ENCODE measurements at places on chromosomes 4 and X. TPM values are rescaled to one million over a fixed set of nuclear protein-coding genes. Genes with fewer than 3 reads are reported as not detected.

DNA sequence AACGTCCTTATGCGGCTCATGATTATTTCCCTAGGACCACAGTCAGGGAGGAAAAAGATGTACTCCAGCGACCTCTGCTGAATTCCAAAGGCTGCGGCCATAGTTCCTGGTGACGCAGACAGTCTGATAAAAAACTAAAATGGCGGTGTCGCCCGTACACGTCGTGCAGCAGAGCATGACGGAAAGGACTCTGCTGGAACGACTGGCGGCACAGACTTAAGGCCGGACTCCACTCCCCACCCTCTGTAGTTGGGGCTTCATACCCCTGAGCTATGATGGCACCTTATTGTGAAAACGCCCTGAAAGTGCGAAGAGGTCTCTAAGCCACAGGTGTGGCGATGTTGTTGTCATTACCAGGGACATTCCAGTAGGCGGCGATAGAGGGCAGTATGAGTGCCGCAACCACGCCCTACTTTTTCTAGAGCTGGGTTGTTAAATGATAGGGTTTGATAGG is 90.0 kb upstream of the EDA2R start:
- H3K4me3 ChIP-seq, result no peak overlapping the region
- H3K36me3 ChIP-seq, result no peaks in the 10 kb centered on the region
- peak; percentile 16 for DNase-seq
- no peaks in the 10 kb centered on the region for H3K27me3 ChIP-seq
- no peak overlapping the region for H3K27ac ChIP-seq

DNA sequence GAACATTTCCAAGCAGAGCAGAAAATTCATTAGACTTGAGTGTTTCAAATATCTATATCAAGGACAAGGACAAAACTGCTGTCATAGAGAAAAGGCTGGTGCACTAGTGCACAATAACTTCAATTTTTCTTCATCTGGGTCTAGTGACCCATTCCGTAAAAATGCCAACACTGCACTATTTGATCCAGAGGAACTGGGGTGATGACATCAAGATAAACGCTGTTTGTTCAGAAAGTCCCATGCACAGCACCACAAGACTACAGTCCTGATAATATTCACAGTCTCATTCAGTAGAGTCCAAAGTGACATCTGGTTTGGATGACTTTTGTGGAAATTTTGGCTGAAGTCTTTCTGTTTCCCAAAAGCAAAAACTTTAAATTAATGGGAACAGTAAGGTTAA is 303.5 kb upstream of the GALNT7 start:
- H3K4me1 ChIP-seq, result no peaks in the 10 kb centered on the region
- no peak for DNase-seq
- H3K36me3 ChIP-seq, result no peaks in the 10 kb centered on the region
- no peak overlapping the region for H3K4me3 ChIP-seq
- no peak overlapping the region for H3K27ac ChIP-seq

DNA sequence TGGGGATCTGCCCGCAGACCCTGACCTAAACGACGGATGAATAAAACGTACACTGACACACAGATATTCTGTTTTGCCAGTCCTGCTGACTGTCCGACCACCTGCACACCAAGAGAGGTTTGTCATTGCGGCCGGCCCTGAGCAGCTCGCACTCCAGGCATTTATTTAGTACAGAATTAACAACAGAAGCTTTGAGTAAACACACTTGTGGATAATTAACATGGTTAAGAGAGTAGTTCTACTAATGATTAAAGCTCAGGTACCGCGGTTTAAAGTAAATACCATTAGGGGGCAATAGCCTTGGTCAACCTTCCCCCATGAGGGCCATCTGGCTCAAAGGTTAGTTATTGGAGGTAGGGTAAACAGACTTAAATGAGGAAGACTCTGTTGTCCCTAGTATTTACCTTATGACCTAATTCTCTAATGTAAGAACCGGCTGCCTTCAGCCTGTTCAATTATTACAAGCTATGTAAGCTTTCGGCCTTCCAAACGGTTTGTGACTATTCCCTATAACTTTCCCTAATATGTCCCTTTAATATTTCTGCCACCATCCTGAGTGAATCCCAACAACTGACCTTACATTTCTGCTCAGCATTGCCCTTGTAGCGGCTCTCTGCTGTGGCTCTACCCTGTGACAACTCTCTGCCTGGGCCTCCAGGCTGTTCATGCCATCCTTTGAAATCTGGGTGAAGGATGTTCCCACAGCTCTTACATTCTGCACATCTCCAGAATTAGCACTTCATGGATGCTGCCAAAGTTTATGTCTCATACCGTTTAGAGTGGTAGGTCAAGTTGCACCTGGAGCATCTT is 46.9 kb upstream of the SYTL5 start:
- no peak overlapping the region for H3K27ac ChIP-seq
- no peak overlapping the region for H3K4me3 ChIP-seq
- no peaks in the 10 kb centered on the region for H3K27me3 ChIP-seq
- H3K4me1 ChIP-seq, result no peaks in the 10 kb centered on the region

DNA sequence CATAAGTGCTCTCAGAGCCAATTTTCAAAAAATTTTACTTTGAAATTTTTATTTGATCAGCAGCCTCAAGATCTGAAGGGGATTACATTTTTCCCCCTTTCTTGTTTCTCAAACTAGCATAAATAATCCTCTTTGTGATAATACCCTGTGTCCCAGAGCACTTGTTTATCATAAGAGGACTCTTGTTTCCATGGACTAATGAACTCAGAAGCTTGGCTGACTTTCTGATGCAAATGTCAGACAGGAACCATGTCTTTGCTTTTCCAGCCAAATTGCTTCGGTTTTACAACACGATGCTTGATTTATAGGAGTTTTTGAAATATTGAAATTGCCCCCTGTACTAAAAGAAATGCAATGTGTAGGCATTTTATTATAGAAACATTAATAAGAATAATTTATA is 859.3 kb upstream of the LCORL start:
- no peak for DNase-seq
- no peaks in the 10 kb centered on the region for H3K4me1 ChIP-seq
- no peaks in the 10 kb centered on the region for H3K27me3 ChIP-seq

DNA sequence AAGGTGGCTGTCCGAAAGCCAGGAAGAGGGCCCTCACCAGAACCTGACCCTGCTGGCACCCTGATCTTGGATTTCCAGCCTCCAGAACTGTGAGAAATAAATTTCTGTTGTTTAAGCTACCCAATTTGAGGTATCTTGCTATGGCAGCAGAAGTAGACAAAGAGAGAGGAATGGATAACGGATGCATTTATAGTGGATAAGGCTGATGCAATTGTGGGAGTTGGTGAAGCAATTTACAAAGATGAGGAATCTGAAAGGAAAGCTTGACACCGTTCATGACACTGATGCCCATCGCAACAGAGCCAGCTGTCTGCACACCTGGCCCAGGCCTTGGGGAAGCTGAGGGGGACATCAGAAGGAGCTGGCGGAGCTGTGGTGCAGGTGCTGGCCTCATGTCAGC is 35.7 kb upstream of the MSL3 start:
- no peaks in the 10 kb centered on the region for H3K4me1 ChIP-seq
- H3K27me3 ChIP-seq, result peaks cover 5% of the 10 kb centered on the region
- no peaks in the 10 kb centered on the region for H3K36me3 ChIP-seq
- no peak for DNase-seq
- no peak overlapping the region for H3K27ac ChIP-seq
- H3K4me3 ChIP-seq, result no peak overlapping the region

DNA sequence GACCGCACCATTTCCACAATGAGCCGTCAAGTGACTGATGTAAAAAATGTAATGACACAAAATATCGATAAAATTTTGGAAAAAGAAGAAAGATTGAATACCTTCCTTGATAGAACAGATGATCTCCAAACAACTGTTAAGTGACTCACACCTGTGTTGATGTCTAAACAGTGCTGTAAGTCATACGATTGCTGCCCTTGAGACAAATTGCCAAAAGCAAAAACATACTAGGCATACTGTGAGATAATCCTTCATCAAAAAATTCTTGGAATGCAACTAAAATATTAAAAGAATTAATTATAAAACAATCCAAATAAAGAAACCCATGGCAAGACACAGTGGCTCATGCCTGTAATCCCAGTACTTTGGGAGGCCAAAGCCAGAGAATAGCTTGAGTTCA is 53.4 kb downstream of the HNRNPD start:
- DNase-seq, result no peak
- H3K4me1 ChIP-seq, result no peaks in the 10 kb centered on the region
- H3K36me3 ChIP-seq, result no peaks in the 10 kb centered on the region
- H3K4me3 ChIP-seq, result no peak overlapping the region
- no peak overlapping the region for H3K27ac ChIP-seq

GRCh38 chr4:170652571-170652970 is 562.8 kb upstream of the AADAT start:
- H3K27me3 ChIP-seq, result no peaks in the 10 kb centered on the region
- no peak overlapping the region for H3K27ac ChIP-seq
- H3K36me3 ChIP-seq, result no peaks in the 10 kb centered on the region
- no peaks in the 10 kb centered on the region for H3K4me1 ChIP-seq
- no peak for DNase-seq

GRCh38 chr4:158020176-158020575 is 152.6 kb downstream of the GASK1B start:
- H3K4me3 ChIP-seq, result no peak overlapping the region
- no peaks in the 10 kb centered on the region for H3K27me3 ChIP-seq
- DNase-seq, result peak; percentile 36
- H3K4me1 ChIP-seq, result peaks cover 37% of the 10 kb centered on the region
- H3K27ac ChIP-seq, result no peak overlapping the region
- H3K36me3 ChIP-seq, result no peaks in the 10 kb centered on the region

The CDS1 gene
- total RNA-seq, result 0.60 TPM

The DSPP gene
- total RNA-seq, result not detected

The MAGEA6 gene
- not detected for total RNA-seq

The FRYL gene
- total RNA-seq, result 42.4 TPM

The P2RY4 gene
- 0.16 TPM for total RNA-seq

The SEC24D gene
- 11.6 TPM for total RNA-seq

The SRPX gene
- 52.4 TPM for total RNA-seq

The TRIM75 gene
- not detected for total RNA-seq

The RBM47 gene
- 2.3 TPM for total RNA-seq

The USP11 gene
- 66.6 TPM for total RNA-seq
